ENCODE measurements at places on chromosomes 2 and 18.

- no peak for DNase-seq
These were observed 2.0 kb downstream of the SLC14A2 start for GRCh38 chr18:45617284-45617683.

DNA sequence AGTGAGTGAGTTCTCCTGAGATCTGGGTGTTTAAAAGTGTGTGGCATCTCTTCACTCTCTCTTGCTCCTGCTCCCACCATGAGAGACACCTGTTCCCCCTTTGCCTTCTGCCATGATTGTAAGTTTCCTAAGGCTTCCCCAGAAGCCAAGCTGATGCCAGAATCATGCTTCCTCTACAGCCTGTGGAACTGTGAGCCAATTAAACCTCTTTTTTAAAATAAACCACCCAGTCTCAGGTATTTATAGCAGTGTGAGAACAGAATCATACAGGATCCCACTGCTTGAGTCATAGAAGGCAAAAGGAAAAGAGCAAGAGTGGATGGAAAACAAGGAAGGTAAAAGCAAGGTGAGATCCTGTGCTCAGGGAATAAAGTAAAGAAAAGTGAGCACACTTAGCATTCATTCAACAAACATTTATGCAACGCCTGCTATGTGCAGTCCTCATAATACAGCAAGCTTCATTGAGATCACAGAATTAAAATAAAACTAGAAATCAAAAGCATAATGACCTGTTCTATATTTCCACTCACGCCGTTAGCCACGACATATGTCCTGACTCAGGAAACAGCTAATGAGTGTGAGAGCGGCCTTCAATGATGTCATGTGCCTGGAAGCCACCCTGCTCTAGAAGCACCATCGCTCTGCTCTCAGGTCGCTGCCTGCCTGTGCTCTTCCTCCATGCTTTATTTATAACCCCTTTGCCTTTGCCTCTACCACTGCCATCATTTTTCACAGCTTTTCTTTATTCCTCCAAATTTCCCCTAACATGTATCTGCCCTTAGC, 11.3 kb upstream of the COPS8 start:
- no peak for DNase-seq

GRCh38 chr2:195486987-195487644, 169.9 kb upstream of the SLC39A10 start:
- DNase-seq, result peak; percentile 88

- DNase-seq, result peak; percentile 46
These were observed 62.4 kb downstream of the MRPS9 start for GRCh38 chr2:105100046-105100840.

DNA sequence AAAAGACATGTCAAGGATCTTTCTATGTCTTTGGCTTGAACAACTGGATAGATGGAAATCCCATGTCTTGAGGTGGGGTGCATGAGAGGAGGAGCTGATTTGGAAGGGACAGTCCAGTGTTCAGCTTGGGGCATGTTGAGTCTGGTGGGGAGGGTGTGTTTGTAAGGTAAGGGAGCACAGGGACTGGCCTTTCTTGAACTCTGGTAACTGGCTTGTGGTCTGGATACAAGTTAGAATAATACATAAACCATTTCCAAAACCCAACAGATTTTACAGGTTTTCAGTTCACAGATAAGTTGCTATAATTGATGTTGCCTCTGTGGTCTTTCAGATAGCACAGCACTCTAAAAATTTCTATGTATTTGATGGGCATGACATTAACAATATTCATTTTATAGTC, 24.2 kb downstream of the RHBDD1 start:
- DNase-seq, result no peak

- no peak for DNase-seq
These were observed 25.9 kb downstream of the HAUS1 start for GRCh38 chr18:46130061-46130460.

DNA sequence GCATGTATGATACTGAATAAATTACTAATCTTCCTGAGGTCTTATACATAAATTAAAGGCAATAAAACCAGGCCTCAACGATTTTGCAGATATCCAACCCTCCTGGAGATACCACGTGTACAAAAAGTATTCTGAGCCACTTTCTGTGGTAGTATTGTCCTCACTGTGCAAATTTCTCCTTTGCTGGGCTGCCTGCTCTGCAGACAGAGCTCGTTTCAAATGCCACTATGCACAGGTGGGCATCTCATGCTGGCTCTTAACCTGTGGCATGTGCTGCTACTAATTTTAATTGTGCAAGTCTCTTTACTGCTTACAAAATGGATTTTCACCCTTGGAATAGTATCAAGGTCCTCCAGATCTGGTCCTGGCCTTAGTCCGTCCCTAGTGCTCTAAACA, 66.4 kb upstream of the SLC16A14 start:
- DNase-seq, result no peak

DNA sequence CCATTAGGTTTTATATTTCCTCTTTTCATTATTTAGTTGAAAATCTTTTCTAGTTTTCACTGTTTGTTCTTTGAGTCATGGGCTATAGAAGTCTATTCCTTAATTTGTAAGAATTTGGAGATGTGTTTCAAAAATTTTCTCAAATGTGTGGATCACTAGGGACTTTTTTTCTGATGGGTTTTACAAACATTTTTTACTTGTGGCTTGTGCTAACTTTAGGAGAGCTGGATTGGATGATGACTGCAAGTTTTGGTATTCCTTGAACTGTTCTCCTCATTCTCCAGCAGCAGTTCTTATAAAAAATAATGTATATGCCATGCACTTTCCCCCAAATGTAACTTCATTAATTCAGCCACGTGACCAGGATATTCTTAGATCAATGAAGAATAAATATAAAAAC, 94.7 kb upstream of the CWC22 start:
- DNase-seq, result no peak

DNA sequence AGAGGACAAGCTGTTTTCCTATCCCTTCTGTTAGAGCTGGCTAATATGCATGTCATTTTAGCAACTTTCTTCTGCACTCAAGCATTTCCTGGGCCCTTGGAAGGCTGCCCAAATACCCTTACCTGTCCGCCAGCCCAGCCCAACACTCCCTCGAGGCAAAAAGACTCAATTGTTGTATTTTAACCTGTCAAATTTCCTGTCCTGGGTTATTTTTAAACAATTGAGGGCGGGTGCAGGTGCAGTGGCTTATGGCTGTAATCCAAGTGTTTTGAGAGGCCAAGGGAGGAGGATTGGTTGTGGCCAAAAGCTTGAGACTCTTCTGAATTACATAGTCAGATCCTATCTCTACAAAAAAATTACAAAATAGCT, 125.0 kb upstream of the ARHGAP28 start:
- no peak for DNase-seq

DNA sequence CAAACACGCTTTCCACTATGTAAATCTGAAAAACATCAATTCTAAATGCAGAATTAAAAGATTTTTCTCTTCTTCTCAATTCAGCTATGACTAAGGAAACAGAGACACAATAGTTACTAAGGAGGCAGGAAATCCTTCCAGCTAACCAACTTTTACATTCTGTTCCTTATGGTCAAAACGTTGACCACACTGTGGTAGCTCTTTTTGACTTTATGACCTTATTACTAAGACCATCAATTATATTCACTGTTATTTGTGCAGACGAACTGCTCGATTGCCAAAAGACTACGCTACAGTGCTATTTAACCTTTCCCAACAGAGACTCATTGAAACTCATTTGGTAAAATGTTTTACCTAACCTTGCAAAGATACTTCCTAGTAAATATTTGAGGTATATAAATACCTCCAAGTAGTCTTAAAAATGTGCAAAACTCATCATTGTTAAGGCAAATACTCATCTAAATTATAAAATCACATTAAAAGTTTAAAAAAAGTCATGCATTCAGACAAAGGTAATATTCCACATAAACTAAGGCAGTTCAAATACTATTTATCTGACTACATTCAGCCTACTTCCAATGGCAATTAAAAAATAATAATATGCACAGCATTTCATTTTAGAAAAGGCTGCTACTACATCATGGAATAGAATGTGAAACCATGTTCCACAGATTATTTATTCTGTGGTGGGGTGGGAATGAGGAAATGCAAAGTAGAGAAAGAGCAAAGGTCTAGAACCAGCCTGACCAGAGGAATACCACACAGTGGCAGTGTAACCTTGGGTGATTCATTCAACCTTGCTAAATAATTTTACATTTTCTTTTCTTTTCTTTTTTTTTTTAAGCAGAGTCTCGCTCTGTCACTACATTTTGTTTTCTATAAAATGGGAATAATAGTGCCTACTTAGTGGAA, 139.9 kb downstream of the THADA start:
- DNase-seq, result no peak

- DNase-seq, result peak; percentile 10
These were observed 569 bp downstream of the TMX3 start for GRCh38 chr18:68714366-68714711.

DNA sequence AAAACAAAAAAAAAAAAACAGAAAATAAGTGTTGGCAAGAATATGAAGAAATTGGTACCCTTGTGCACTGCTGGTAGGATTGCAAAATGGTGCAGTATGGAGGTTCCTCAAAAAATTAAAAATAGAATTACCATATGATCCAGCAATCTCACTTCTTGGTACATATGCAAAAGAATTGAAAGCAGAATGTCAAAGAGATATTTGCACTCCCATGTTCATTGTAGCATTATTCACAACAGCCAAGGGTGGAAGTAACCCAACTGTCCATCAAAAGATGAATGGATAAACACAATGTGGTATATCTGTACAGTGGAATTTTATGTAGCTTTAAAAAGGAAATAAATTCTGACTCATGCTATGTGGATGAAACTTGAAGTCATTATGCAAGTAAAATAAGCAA, 72.8 kb upstream of the POU3F3 start:
- DNase-seq, result no peak

GRCh38 chr18:36897253-36897652, 68.3 kb downstream of the KIAA1328 start:
- no peak for DNase-seq

GRCh38 chr2:15939556-15939853, 845 bp upstream of the MYCN start:
- no peak for DNase-seq

DNA sequence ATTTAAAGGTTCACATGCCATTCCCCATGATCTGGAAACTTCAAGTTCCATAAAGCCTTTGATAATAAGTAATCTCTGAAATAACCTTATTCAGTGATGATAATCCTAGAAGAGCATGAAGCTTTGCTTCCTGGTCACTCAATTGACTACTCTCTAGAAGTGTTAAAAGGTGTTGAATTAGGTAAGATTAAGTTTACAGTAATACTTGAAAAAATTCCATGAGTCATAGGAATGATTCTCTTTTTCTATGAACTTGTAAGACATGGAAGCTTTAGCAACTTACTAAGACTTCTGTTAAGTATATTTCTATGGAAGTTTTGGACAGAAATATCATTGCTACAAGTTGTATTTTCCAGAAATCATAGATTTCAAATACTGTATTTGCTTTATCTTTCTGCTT, 100.6 kb downstream of the MYO1B start:
- no peak for DNase-seq

DNA sequence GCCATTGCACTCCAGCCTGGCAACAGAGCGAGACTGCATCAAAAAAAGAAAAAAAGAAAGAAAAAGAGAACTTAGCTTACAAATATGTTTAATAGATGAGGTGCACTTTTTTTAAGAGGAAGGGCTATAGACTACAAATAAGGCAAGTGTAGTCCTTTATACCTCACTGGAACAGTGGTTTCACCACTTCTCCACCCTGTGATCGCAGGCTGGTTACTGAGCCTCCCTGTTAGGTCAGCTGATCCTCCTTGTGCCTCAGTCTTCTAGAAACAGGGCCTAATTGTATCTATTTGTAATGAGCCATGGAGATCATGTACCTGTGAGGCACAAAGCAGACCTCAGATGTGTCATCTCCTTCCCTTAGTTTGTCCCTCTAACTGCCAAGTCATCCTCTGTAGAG, 4.5 kb downstream of the CXCR2 start:
- DNase-seq, result no peak

GRCh38 chr18:26648509-26649192, 100.3 kb upstream of the KCTD1 start:
- DNase-seq, result no peak

- DNase-seq, result peak; percentile 11
These were observed 77.9 kb upstream of the ARL5A start for GRCh38 chr2:151905963-151906632.

GRCh38 chr2:44388877-44389276, 27.1 kb downstream of the CAMKMT start:
- DNase-seq, result no peak

DNA sequence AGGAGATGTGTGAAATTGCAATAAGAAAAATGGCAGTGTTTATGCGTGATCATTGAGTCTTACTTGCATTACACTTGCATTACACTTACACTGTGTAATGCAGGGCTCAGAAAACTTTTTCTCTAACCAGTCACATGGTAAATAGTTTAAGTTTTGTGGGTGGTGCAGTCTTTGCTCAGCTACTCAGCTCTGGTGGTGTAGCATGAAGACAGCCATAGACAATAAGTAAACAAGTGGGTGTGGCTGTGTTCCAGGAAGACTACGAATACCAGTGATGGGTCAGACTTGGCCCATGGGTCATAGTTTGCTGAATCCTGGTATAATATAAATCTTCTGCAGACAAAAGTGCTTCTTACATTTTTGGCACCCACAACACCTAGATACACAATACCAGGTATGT, 115.6 kb upstream of the CYP1B1 start:
- DNase-seq, result no peak

- DNase-seq, result no peak
These were observed 85.8 kb downstream of the LIPG start for GRCh38 chr18:49647496-49648168.

GRCh38 chr2:8320311-8321066, 361.4 kb upstream of the ID2 start:
- DNase-seq, result no peak

- DNase-seq, result peak; percentile 34
These were observed 1.8 kb upstream of the RFX8 start for GRCh38 chr2:101476605-101477208.

GRCh38 chr2:218149098-218149497, 17.7 kb downstream of the CXCR1 start:
- no peak for DNase-seq
